Stimulated activated CD8-positive, alpha-beta memory T cell treated with anti-CD3 and anti-CD28 coated beads, Interleukin-4, amount 100 ng/mL, for 48 hours (primary cell): ENCODE measurements at places on chromosomes 7 and 10.

GRCh38 chr10:124204726-124205125 lies 111.3 kb upstream of the CHST15 start:
- DNase-seq, result no peak

- DNase-seq, result no peak
Observed at GRCh38 chr10:5343561-5343960, 21.2 kb upstream of the UCN3 start.

DNA sequence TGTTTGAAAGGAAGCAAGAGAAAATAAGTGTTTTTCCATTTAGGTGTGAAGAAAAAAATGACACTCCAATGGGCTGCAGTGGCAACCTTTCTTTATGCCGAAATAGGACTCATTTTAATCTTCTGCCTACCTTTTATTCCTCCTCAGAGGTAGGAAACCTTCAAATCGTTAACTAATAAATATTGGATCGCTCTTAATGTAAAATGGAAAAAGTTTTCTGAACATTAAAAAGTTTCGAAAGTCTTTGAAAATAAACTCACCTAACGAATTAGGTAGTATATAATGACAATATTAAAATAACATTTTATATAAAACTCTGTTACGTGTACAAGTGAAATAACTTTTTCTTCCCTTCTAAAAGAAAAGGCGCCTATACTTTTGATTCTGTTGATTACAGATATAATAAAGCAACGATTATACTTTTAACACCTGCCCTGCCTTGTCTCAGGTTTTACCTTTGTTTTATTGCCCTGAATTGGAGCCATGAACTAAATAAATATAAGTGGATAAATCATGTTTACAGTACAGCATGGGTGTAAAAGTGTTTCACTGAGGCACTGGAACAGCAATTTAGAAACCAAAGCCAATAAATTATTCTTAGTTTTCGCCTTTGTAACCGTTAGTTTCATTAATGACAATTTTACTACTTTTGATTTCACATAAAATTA lies 804 bp downstream of the BCAP29 start:
- no peak for DNase-seq

- no peak for DNase-seq
Observed at GRCh38 chr7:26686448-26686981, 177.9 kb downstream of the SKAP2 start.

GRCh38 chr10:60937784-60938654 lies 6.0 kb downstream of the RHOBTB1 start:
- no peak for DNase-seq

GRCh38 chr10:118203461-118203860 lies 138.7 kb downstream of the FAM204A start:
- no peak for DNase-seq

DNA sequence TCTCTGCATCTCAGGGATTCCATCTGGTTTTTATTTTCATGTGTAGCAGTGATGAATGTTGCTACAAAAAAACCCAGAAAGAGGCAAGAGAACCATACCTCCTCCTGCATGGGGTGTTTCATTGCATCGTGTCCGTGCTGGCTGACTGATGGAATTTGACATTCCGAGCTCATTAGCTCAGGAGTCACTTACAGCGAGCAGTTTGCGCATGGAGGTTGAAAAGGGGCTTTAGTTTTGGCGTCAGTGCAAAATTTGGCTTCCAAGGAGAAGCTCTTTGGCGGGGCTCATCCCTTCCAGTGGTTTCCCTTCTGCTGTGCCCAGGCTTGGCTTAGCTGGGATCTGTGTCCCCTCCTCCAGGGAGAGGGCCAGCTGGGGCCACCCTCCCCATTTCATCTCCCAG lies 25.8 kb downstream of the EMX2 start:
- DNase-seq, result no peak

DNA sequence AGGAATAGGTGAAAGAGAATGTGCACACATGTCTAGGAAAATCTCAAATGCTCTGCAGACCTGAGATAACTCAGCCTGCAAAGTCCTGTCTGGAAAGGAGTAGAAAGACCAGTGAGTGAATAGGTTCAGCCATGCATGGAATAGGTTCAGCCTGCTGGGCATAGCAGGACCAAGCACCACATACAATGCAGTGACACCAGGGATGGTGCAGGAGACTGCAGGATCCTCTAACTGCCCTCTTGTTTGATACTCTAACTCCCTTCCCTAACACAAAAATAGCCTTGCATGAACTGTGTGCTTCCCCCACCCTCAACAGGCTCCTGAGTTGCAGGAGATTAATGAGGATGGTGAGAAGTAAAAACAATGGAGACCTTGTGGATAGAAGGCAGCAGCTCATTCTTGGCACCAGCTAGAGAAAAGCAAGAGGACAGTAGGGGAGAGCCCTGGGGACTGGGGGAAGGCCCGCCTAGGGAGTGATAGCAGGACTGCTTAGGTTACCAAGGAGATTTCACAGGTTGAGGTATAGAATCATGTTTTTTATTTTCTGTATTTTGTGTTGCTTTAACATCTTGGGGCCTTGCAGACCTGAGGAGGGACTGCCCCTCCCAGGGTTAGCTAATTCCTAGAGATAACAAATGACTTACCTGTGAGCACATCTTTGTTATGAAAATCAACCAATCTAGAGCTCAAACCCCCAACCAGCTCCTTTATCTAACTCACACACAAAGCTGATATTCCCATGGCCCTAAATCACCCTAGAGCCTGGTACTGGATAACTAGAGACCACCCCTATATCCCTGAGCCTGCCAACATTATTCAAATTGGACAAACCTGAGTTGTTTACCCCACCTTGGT lies 187.8 kb downstream of the PLPP4 start:
- no peak for DNase-seq

DNA sequence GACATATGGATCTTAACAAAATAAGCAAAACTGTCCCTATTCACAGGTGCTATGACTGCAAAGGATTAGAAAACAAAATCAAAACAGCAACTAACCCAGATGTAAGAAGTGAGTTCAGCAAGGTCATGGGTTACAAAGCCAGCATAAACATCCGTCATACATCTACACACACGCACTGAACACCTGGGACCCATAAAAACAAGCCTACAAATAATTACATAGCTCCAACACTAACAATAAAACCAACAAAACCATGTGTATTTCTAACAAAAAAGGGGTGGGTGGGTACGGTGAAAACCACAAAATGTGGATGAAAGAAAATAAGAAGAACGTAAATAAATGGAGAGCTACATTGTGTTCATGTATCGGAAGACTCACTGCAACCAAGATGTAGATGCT lies 256.8 kb downstream of the ELFN1 start:
- DNase-seq, result no peak

DNA sequence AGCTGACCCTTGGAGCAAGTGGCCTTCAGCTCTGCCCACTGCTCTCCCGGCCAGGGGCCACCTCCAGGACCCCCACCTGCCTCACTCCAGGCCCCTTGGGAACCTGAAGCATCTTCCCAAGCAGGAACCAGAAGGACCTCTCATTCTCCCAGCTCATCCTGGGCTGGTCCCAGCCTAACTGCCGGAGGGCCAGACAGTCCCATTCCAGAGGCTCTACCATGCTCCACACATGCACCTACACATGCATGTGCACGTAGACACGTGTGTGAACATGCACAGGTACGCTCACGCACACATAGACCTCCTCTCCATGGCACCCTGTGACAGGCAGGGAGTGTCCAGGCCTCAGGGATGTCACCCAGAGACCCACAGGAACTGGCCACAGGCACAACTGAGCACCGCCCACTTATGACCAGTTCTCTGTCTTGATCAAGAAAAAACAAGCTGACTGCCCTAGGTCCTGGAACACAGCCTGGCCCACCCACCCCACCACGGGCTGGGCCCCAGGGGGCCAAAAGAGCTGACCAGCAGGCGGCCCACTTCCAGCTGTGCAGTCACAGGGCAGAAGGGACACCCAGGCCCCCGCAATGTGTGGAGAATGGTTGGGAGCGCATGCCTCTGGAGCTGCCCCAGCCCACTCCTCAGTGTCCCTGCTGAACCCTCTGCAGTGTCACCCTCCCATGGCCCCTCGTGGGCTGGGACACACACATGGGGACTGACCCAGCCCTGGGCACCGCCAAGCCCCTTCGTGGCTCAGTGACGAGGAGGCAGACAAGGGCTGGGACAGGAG lies 43.4 kb downstream of the CAMK2B start:
- peak; percentile 17 for DNase-seq

DNA sequence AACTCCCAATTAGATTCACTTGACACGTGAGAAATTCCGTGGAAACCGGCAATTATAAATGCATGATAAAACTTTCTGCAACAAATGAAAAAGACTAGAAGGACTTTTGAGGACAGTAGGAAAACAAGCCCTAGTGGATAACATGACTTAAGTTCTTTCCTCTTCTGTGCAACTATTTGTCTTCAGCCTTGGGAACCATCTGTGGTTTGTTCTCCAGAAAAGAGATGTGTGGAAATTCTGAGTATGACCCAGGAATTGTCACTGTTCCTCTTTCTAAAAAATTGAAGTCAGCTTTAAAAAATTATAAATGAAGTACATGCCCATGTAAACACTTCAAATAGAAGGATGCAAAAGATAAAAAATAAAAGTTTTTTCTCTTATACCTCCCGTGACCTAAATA lies 128.6 kb upstream of the SVIL start:
- DNase-seq, result no peak

- DNase-seq, result no peak
Observed at GRCh38 chr10:5314840-5315239, 49.9 kb upstream of the UCN3 start.

GRCh38 chr7:85595750-85596178 lies 408.9 kb upstream of the SEMA3D start:
- no peak for DNase-seq

DNA sequence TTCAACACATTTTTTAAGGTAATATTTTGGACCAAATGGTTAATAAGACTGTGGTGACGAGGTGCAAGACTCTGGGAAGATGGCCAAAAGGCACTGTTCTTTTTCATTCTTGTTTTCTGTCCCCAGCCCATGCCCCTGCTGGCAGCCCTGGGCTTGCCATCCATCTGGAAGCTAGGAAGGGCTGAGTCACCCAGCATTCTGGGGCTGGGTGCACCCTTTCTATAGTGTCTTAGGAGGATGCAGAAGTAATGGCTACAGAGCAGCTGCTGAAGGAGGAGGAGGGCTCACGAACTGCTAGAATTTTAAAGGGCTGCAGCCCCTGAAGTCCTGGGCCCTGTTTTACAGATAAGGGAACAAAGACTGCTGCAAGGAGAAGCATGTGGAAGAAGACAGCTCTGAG lies 42.8 kb upstream of the ZNF32 start:
- no peak for DNase-seq

- DNase-seq, result no peak
Observed at GRCh38 chr10:102598243-102598642, 46.0 kb upstream of the TRIM8 start.

GRCh38 chr7:158993591-158993990 lies 137.2 kb downstream of the DYNC2I1 start:
- DNase-seq, result no peak

- no peak for DNase-seq
Observed at GRCh38 chr7:131110297-131111080, 217.2 kb upstream of the MKLN1 start.

GRCh38 chr10:118585234-118585633 lies 10.2 kb downstream of the PRLHR start:
- no peak for DNase-seq

GRCh38 chr10:30056767-30057355 lies 2.5 kb downstream of the JCAD start:
- no peak for DNase-seq

- DNase-seq, result peak; percentile 45
Observed at GRCh38 chr10:118594392-118595063, 920 bp downstream of the PRLHR start.

- DNase-seq, result no peak
Observed at GRCh38 chr7:117937049-117937752, 64.0 kb upstream of the CTTNBP2 start.

GRCh38 chr7:50956522-50957155 lies 173.9 kb upstream of the GRB10 start:
- no peak for DNase-seq

- no peak for DNase-seq
Observed at GRCh38 chr7:128006550-128007302, 24.5 kb downstream of the LRRC4 start.

- DNase-seq, result no peak
Observed at GRCh38 chr7:100722480-100723212, 2.4 kb downstream of the EPO start.

DNA sequence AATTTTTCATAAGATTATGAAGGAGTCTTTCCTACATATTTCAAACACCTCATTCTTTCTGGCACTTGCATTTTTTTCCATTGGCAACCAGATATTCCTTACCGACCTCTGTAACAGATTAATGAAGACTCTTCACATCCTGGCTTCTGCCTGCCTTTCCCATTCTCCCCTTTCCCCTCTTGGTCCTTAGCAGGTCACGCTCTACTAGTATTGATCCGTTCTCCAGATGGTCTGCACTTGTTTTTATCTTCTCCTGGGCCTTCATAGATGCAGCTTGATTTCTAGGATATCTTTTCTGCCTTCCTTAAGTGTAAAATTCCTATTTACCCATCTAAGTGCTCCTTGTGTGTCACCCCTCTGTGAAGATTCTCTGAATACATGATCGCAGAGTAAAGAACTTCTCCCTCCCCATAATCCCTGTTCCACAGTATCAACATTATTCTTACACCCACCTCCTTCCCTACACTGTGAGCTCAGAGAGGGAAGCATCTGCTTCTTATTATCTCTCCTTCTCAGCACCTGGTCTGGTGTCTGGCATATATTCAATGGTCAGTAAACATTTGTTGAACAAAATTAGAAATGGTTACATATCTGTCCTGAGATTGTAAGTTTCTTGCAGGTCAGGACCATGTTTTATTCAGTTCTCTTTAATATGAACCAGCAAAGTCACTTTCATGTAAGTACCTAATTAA lies 654.2 kb downstream of the REEP3 start:
- no peak for DNase-seq

DNA sequence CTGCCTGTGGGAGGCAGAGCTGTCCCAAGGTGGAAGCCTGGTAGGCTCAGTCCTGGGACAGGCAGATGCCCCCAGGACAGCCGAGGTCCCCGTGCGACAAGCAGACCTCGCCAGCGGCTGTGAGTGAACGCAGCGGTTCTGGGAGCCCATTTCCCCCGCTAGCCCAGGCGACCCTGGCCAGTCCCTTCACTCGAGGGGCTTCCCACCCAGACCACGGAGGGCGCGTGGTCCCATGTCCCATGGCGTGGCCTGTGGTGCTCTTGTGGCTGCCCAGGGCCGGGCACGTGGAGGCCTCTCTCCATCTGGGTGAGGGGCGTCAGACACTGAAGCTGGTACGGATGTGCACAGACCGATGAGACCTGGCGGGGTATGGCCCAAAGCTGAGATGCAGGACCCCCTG lies 67.9 kb downstream of the ELFN1 start:
- no peak for DNase-seq
